ENCODE measurements at places on chromosomes 3 and 15.

DNA sequence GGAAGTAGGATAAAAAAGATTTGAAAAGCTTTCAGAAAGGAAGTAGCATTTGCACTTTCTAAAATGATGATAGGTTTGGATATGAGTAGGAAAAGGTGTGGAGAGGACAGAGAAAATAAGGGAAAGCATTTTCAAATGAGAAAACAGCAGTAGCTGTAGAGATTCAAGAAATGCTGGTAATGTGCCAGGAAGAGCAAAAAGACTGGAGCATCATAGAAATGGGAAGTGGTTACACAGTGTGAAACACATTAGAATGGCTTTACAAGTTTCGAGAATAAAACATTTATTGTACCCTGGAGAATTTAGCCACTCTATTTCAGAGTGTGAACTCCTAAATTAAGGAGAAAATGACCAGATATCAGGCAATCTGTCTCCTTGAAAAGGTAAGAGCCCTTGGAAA is 108.3 kb upstream of the CHL1 start:
- no peak for DNase-seq

DNA sequence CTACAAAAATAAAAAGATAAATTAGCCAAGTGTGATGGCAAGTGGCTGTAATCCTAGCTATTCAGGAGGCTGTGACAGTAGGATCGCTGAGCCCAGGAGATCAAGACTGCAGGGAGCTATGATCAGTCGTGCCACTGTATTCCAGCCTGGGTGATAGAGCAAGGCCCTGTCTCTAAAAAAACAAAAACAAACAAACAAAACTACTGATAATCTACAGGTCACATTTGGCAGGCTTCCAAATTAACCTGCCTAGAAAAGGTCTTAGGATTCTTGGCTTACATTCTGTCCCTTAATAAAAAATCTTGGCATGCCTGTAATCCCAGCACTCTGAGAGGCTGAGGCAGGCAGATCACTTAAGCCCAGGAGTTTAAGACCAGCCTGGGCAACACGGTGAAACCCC is 33.4 kb upstream of the SETD2 start:
- DNase-seq = no peak

DNA sequence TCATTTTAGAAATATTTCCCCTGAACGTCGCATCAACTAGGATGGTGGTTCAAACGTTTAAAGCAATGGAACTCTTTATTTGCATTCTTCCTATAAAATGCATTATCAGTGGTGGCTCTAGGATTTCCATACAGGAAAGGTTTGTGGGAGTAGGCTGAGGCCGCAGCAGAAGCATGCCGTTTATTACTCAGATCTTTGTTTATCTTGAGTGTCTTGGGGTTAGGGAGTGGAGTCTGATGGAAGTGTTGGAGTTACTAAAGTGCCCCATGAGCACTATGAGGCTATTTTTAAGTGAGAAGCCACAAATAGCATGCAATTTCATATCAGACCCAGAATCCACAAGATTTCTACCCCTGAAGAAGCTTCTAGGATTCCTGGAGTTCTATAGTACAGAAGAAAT is 26.2 kb downstream of the ATOSA start:
- DNase-seq = no peak

DNA sequence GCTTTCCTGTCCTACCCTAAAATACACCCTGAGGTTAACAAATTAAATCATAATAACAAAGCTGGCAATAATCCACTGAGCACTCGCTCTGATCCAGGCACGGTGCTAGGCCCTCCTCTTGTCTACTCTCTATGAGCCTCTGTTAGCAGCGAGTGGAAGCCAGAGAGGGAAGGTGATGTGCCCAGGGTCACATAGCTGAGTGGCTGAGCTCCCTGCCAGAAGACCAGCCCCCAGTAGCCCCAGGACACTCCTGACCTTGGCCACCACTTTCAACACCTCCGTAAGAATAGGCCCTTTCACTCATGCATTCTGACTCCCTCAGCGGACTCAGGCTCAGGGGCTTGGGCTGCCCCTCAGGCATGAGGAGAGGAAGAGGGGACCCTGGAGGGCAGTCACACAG is 9.5 kb upstream of the PRKCD start:
- DNase-seq = no peak
